ENCODE measurements at places on chromosomes 5 and 9. TPM values are rescaled to one million over a fixed set of nuclear protein-coding genes. Genes with fewer than 3 reads are reported as not detected.
A peak's percentile ranks its signal among the peaks of the same experiment; 100 is the strongest.

DNA sequence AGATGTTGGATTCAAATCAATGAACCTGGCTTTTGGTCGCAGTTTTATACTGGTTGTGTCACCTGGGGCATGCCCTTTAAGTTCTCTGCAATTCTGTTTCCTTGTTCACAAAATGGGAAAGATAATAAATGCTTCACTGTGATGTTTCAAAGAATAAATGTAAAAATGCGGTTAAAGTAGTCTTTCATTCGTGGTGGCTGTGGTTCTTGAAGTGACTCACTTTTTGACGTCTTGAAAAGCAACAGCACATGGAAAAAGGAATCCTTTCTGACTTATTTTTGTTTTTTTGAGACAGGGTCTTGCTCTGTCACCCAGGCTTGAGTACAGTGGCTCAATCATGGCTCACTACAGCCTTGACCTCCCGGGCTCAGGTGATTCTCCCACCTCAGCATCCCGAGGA is 88.4 kb upstream of the SLIT3 start:
- no peak for DNase-seq

DNA sequence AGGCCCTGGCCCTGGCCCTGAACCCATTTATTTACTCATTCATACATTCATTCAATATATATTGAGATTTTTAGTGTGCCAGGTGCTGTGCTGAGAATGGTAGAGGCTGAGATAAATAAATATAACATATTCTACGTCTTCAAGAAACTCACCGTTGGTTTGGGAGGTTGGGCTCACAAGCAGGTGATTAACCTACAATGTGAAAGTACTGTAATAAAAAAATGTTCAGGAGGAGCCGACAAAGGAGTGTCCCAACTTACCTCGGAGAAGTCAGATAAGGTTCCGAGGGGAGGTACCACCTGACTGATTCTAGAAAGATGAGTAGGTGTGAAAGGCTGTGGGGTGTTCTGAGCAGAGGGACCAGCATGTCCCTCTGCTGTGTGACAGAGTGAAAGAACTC is 479.6 kb upstream of the KLF4 start:
- no peak for DNase-seq

- peak; percentile 20 for DNase-seq
Measured at GRCh38 chr9:36258996-36259533, 817 bp upstream of the GNE start.

- DNase-seq: no peak
Measured at GRCh38 chr5:74096325-74096724, 470.3 kb downstream of the ARHGEF28 start.

DNA sequence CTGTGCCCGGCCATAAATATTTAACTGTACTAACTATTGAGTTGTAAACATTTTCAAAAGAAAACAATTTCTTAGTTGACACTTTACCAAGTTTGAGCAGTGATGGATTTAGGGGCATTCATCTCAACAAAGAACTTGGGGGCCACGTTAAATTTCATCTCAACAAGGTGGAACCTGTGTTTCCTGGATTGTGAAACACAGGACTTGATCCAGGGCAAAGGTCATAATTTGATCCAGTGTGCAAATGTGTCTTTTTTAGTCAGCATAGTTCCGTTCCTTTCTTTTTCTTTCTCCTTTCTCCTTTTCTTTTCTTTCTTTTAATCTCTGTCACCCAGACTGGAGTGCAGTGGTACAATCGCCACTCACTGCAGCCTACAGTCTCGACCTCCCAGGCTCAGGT is 3.1 kb downstream of the GFRA3 start:
- no peak for DNase-seq

- DNase-seq: peak; percentile 97
Measured at GRCh38 chr9:115694014-115694413, 459.6 kb upstream of the PAPPA start.

DNA sequence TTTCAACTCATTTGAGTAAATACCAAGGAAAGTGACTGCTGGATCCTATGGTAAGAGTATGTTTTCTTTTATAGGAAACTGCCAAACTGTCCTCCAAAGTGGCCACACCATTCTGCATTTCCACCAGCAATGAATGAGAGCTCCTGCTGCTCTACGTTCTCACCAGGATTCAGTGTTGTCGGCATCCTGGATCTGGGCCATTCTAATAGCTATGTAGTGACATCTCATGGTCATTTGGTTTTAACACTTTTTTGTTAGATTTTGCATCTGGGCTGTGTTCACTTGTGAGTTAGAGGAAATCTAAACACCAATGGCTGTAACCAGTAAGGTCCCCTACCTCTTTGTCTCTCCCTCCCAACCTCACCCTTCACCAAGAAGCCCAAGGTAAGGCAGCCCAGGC is 115.9 kb downstream of the ATPSCKMT start:
- no peak for DNase-seq

DNA sequence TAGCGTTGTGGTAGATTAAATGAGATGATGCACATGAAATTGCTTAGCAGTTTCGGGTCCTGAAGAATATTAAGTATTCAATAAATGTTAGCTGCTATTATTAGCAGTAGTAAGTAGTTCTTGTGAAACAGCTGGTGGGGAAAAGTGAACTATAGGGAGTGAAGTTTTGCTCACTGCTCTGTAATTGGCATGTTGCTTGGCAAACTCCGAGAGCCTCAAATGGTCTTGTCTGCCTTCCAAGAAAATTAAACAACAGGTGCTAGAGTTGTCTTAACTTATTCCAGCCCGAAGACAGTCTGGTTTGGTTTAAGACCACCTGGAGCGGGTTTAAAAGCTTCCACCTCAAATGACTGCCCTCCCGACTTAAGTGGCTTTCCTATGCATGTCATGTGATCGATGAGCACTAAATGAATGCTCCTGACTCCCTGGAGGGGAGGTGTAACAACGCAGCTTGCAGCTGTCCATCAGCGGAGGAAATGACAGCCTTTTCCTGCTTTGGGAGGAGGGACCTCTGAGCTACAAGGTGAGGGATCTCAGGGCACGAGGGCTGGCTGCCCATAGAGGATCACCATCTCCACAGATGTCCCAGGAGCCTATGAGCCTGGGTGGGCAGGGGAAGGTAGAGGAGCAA is 202.9 kb upstream of the PANK3 start:
- no peak for DNase-seq

DNA sequence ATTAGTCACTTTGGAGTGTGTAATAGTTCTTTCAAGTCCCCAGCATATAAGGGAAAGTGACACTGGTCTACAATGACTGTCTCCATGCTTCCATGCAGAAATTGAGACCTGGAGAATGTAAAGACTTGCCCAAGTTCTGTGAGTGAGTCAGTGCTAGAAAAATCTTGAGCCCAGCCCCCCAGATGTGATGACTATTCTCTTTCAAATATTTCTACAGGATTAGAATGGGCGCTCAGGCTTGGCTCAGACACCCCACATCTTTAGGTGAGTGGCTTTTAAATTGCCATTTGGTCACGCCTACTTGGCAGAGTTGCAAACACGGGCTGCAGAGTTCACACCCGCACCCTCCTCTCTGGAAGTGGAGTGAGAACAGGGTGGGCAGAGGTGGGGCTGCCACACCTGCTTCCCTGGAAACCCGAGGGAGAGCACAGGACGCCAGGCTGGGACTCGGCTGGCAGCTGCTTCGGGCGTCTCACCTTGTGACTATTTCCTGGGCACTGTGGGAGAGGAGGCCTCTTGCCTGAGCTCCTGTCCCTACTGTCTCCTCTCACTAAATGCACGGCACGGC is 37.6 kb downstream of the ROPN1L start:
- DNase-seq: peak; percentile 90

DNA sequence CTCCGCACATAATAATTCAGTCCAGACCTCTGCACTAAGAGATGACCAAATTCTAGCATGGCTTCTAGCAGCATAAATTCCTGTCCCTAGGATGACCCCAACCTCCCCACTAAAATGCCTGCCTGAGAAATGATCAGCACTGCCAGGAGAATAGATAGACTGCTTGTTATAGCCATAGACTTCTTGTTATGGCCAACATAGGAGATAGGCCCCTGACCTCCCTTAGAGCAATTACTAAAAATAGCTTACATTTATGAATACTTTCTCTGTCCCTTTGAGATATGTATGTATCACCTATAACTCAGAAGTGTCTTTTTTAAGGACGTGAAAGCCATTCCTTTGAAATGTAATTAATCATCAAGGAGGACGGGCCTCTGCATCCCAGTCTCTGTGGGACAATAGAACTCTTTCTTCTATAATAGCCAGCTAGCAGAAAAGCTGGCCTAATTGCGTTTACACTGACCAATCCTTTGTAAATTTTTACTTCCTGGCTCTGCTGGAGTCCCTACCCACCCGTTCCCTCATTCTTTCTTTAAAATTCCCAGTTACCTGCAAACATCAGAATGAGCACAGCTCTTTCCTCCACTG is 1002.7 kb downstream of the CDH18 start:
- DNase-seq: no peak

GRCh38 chr5:166282939-166283338 is 2008.5 kb upstream of the WWC1 start:
- no peak for DNase-seq

GRCh38 chr9:93236541-93237206 is 52.7 kb downstream of the WNK2 start:
- no peak for DNase-seq

- no peak for DNase-seq
Measured at GRCh38 chr9:13234932-13235331, 44.6 kb downstream of the MPDZ start.

GRCh38 chr5:142883025-142883424 is 112.8 kb downstream of the ARHGAP26 start:
- no peak for DNase-seq

- no peak for DNase-seq
Measured at GRCh38 chr9:110922145-110922544, 116.1 kb downstream of the LPAR1 start.

- DNase-seq: no peak
Measured at GRCh38 chr5:3339798-3340115, 255.9 kb upstream of the IRX1 start.

DNA sequence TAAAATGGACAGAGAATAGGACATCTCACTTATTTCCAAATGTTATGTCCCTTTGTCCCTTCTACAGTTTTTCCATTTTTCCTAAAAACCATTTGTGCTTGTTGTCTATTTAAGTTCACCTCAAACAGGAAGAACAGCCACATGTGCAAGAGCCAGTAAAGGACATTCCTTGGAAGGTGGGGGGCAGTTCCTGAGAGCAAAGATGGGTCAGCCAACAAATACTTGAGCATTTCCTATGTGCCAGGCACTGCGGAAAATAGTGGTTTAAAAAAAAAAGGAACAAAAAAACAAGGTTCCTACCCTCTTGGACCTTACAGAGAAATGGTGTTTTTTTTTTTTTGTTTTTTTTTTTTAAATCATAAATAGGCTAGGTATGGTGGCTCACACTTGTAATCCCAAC is 26.8 kb downstream of the ANP32B start:
- no peak for DNase-seq

GRCh38 chr5:24633715-24634325 is 11.0 kb downstream of the CDH10 start:
- DNase-seq: peak; percentile 24

- no peak for DNase-seq
Measured at GRCh38 chr9:137190315-137190856, 1.9 kb downstream of the SSNA1 start.

DNA sequence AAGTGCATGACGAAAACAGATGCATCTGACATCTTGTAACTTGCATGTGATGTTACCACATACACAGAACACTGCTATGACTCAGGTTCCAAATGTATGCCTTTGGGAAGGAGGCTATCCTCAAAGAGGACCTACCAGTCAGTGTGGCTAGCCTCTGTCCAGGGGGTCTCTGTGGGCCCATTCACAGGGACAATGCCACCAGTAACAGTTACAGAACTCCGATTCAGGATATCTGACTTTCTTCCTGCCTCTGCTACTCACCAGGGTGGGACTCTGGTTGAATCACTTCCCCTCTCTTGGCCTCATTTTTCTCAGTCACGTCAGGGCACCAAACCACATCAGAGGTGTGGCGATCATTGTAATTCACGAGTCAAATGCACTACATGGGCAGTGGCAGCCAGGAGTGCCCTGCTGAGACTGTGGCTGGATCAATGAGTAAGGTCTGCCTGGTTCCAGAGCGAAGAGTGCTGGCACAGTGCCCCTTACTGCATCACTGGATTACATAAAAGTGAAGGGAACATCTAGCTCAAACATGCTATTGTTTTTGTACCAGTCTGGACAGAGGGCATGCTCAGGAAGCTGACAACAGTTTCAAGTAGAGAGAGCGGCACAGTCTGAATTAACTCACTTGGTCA is 13.2 kb downstream of the ATOX1 start:
- peak; percentile 98 for DNase-seq

- DNase-seq: peak; percentile 94
Measured at GRCh38 chr5:160938532-160938931, 86.5 kb upstream of the ATP10B start.

GRCh38 chr5:180607861-180608571 is 16.7 kb upstream of the SCGB3A1 start:
- peak; percentile 14 for DNase-seq

GRCh38 chr5:146071171-146071570 is 34.2 kb downstream of the PLAC8L1 start:
- no peak for DNase-seq

DNA sequence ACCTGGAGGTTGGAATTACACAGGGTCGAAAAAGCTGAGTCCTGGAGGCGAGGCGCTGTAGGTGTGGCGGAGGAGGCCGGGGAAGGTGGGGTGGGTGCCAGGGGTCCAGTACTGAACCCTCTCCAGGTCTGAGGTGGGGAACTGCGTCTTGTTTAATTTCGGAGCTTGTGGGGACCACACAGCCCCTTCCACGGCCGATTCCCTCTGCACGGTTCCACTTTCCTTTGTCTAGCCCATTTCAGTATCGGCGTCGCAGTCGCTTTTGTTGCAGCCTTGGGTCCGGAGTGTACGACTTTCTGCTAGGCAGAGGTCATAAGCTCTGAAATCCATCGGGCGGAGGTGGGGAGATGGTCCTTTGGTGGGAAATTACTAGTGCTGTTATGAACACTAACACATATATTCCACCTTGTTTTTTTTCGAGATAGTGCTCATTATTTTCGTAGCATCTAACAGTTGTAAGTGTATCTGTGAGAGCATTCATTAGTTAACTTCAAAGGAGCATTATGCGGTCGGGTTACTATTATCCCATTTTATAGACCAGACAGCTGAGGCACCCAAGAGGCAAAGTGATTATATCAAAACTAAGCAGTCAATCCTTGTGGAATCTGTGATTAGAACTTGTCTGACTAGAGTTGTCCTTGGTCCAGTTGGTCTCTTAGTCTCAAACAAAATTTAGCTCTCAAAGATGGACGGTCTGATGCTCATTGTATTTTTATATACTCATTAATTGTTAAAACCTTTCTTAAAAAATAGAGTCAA is 737 bp downstream of the RNF180 start:
- DNase-seq: no peak

Gene BDP1
- total RNA-seq: 33.6 TPM

Gene SH3GL2
- total RNA-seq: 1.0 TPM

Gene OR4F3
- total RNA-seq: not detected

Gene SOWAHA
- not detected for total RNA-seq

Gene PCDHB15
- total RNA-seq: 1.3 TPM

Gene IL9
- not detected for total RNA-seq

Gene RIC1
- total RNA-seq: 20.5 TPM

Gene FBXL17
- total RNA-seq: 19.1 TPM

Gene ZBTB26
- total RNA-seq: 11.6 TPM

Gene CDHR2
- not detected for total RNA-seq

Gene OR1Q1
- not detected for total RNA-seq

Gene KIF12
- total RNA-seq: 40.1 TPM

Gene C9
- 0.20 TPM for total RNA-seq

Gene CARD6
- 7.0 TPM for total RNA-seq

Gene DIAPH1
- 73.1 TPM for total RNA-seq

Gene ESM1
- not detected for total RNA-seq

Gene PDE8B
- total RNA-seq: 0.05 TPM

Gene BAAT
- 0.94 TPM for total RNA-seq

Gene ECSCR
- 0.40 TPM for total RNA-seq

Gene C1QTNF3
- 3.1 TPM for total RNA-seq

Gene DNAI1
- not detected for total RNA-seq

Gene WNK2
- 0.17 TPM for total RNA-seq

Gene MORN5
- not detected for total RNA-seq

Gene TRAPPC13
- 29.3 TPM for total RNA-seq

Gene ADAMTSL1
- 1.5 TPM for total RNA-seq

All from renal cortical epithelial cell (primary cell).